NCI-H2227 treated with DMSO at 0.1 percent for 48 hours (cell line): ENCODE measurements at places on chromosomes 16 and 17.

DNA sequence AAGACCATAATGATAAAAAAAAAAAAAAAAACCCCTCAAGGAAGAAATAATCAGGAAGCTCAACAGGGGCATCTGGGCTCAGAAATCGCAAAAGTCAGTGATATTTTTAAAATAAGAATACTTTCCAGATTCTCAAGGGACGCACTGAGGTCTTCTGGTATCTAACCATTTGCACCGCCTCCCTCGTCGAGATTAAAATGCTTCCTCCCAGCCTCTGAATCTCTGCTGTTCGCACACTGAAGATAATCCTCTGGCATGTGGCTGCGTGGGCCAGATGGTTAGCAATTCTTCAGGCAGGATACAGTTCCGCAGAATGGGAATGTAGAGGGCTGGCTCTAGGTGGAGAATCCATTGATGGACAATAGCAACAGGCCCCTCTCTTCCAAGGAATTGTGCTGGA, 211.7 kb upstream of the CDH5 start:
- DNase-seq, result no peak

DNA sequence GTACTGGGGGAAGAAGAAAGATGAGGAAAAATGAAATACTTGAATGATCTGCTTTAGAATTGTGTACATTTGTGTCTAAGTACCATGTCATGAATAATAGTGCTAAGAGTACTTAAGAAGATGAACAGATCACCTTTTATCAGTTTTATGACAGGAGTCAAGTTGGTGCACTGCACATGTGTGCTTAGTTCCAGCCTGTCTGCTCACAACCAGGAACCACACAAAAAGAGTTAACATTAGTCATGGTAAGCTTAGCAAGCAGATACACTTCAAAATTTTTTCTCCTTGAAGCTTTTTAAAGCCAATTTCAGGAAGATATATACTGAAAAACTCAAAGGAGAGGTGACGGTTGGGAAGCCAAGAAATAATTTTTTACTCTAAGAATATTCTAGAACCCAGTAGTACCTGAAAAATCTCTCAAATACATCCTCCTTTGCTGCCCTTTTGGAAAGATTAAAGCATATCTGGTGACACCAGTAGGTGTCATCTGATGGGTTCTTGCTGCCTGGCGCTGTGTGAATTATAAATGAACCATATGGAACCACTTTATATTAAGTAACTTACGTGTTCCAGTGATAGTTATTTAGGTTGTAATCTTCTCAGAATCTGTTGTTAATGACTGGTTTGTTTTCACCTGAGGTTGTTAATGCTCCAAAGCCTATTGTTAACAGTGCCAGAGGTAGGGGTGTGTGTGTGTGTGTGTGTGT, 93.4 kb downstream of the MSI2 start:
- DNase-seq, result no peak

DNA sequence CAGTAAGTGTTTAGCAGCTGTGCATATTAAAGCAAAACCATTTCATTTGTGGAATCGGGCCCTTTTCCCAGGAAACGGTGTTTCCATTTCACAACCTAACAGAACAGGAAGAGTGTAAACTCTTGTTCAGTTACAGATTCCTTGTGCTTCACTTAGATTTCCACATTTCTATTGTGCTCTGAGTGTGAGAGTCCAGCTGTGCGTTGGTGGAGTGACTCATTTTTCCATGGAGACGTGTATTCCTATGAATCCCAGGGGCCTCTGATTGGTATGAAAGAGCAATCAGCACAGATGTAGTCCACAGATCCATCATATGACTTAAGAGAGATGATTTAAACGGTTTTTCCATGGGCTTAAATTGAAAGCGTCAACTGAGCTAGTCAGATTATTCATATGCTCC, 13.3 kb upstream of the CAVIN1 start:
- DNase-seq, result no peak

- DNase-seq, result no peak
Observed at GRCh38 chr17:33602981-33603380, 309.9 kb upstream of the ASIC2 start.

- no peak for DNase-seq
Observed at GRCh38 chr16:85657267-85657650, 31.5 kb downstream of the GINS2 start.

GRCh38 chr16:17412221-17412620, 58.5 kb downstream of the XYLT1 start:
- no peak for DNase-seq

DNA sequence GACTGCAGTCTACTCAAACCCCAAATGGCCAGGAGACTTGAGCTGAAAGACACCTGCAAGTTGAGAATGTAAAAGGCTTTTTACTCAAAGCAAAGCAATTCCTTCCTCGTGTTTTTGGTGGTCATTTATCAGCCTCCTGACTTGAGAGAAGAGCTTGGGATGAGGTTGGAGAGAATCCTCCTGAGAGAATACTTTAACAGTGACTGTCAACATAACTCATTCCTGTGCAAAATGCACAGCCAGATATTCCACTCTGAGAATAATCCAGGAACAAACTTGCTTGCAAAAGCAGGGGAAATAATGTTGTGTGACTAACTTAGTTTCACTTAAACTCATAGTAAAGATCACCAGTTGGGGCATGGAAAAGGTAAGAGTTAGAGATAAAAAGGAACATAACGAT, 53.4 kb downstream of the SNTB2 start:
- no peak for DNase-seq

DNA sequence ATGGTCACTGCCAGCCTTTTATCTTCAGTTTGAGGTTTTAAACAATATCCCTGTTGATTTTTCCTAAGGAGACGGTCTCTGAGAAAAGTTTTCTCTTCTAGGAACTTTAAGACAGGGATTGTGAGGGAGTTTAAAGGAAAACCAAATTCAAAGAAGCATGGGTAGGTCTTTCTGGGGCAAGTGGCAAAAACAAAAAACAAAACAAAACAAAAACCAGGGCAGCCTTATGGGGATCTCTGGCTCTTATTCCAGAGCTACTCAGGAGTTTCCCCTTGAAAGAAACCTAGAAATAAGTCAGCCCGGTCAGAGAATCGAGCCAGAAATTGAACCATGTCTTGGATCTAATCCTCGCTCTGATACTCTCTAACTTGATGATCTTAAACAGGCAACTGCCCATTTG, 424.5 kb downstream of the GRIN2A start:
- no peak for DNase-seq

DNA sequence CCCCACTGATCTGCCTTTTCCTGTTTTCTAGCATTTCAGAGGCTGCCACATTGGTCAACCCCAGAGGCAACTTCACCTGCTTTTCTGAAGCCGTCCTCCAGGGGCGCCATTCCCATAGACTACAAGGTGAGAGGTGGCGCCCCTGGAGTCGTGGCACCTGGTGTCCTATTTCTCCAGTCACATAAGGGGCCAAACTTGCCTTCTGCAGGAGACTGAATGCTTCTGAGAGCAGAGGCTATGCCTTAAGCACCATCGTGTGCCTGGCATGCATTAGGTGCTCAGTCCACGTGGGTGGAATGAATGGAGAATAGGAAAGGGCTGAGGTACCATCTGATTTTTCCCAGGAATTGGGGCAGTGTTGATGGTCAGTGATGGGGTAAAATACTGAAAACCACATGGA, 164.8 kb downstream of the HAPSTR1 start:
- no peak for DNase-seq

GRCh38 chr16:51439271-51439670, 288.2 kb upstream of the SALL1 start:
- DNase-seq, result no peak

DNA sequence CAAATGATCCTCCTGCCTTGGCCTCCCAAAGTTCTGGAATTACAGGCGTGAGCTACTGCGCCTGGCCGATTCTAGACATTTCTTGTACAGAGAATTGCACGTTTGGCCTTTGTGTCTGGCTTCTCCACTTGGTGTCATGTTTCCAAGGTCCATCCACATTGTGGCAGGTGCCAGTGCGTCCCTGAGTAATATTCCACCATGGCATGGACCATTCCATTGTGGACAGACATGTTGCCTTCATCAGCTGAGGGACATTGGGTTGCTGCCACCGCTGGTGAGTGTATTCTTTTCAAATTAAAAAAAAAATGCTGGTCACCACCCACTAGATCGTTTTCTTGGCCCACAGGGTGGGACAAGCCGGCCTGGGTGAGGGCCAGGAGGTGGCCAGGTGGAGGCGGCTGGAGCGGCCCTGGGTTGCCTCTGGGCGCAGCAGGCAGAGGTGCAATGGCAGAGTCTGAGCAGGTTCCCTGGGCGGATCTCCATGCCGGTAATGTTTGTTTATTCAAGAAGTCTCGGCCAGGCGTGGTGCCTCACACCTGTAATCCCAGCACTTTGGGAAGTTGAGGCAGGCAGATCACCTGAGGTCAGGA, 274.1 kb downstream of the SEC14L1 start:
- no peak for DNase-seq

DNA sequence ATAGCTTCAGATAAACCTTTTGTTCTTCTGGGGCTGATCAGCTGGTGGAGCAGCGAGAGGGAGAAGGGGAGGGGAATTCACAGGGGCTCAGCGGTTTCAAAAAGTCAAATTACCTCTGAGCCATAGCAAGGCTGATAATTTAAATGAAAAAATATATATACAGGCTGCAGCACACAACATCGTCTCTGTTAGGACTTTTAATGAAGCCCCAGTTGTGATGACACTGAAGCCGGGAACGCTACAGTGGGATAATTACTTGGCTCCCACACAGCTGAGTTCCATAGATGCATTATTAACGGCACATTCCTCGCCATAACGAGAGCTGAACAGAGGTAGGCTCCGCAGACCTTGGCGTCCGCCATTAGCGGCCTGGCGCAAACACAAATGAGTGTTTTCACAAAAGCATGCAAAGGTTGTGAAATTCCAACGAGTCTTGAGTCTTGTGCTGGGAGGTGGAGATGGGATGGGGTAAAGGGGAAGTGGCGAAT, 216.0 kb downstream of the C16orf78 start:
- no peak for DNase-seq

DNA sequence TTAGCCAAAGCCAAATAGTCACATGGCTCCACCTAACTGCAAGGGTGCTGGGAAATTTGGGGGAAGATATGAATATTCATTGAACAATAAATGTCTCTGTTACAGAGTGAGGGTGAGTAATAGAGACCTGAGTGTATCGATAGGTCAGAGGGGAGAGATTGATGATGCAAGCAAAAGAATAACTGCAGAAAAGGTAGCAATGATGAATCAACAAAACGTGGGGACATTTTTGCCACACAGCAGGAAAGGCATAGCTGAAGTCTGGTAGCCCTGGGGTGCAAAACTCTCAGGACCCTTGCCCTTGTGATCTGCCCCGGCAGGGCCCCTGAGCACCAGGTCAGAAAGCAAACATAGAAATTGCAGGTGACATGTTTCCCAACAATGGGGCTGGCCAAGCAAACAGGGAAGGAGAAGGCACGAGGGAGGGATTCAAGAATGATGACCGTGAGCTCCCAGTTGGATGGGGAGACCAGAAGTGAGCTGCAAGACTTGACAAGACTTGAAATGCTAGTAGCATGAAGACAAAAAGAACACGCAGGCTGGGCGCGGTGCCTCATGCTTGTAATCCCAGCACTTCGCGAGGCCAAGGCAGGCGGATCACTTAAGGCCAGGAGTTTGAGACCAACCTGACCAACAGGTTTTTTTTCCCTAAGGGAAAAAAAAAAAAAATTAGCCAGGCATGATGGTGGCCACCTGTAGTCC, 12.7 kb upstream of the HERPUD1 start:
- no peak for DNase-seq

DNA sequence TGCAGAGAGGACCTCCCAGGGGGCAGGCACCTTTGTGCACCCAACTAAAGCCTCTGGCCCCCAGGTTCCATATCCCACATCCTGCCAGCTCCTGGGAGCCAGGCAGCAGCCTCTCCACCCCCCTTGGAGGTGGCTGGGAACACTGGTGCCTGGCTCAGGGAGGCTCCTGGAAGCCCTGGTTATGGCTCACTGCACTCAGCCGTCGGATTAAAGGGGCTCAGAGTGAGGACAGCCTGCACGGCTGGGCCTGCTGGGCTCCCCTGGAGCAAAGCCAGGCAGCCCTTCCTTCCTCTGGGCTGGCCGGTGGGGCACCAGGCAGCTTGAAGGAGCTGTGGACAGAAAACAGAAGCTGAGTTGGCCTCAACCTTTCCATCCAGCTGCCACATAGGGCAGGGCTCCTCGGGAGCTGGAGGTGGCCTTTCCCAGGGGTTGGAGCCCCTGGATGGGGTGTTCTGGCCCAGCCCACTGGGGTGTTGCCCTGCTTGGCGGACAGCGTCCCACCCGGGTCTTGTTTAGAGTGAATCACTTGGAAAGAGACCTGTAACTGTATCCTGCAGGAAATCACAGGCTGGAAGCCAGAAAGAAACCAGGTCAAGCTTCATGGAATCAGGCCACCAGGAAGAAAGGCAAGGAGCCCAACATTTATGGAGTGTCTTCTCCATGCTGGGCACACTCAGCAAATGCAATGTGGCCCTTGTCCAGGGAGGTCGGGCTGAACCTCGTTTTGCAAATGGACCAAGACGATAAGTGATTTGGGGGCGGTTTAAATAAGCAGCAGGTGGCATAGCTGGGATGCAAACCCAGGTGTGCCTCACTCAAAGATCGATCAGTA, 253.3 kb downstream of the SOX9 start:
- no peak for DNase-seq

DNA sequence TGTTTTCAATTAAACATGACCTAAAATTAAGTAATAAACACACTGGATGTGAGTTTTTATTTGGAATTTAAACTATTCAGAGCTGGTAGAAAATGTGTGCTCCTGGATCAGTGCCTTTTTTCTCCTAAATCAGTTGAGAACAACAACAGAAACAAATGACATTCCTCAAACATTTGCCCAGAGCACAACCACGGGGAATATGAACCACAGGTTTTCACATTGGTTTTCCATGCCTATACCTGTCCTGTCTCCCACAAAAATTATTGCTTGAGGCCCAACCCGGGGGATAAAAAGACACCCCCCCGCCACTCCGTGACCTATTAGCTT, 6.8 kb downstream of the HSBP1 start:
- DNase-seq, result no peak

DNA sequence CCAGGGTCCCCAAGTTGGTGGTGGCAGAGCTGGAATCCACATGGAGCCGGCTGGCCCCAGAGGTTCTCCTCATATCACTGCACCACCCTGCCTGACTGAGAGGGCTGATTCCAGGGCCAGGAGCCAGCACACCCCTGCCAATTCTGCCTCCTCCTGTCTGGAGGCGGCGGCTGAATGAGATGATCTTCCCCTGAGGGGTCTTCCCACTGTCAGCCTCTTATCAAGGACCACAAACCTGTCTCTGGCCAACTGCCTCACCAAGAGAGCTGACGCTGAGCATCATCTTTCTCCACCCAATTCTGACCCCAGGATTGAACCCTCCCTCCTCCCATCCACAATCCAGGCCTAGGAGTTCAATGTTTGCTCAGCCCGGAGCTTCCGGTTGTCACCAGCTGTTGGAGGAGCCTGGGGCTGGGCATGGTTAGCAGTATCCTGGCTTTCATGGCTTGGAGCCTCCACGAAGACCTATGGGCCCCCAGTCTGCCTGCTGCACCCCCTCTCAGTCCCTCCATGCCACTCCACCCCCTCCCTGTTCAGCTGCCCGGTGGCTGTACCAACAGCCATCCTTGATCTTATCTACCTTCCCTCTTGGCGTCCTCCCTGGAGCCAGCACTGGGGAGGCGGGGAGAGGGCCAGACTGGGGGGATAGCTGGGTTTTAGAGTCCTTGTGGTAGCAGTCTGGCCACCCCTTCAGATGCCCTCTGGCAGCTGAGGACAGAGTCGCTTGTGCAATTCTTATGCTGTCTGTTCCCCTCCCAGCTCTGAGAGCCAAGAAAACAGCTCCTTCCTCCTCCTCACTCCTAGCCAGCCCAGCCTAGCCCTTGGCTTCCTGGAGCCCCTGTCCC, 25.6 kb downstream of the ABCC3 start:
- no peak for DNase-seq

- DNase-seq, result no peak
Observed at GRCh38 chr17:2423271-2423670, 22.4 kb upstream of the MNT start.

- DNase-seq, result no peak
Observed at GRCh38 chr16:84607694-84608093, 10.2 kb downstream of the COTL1 start.
